Uterine smooth muscle cell (primary cell): ENCODE measurements at places on chromosomes 5 and 9. TPM values are rescaled to one million over a fixed set of nuclear protein-coding genes. Genes with fewer than 3 reads are reported as not detected.

WDR31 gene
- total RNA-seq = 1.3 and 2.7 TPM in 2 replicates

PLCXD3 gene
- 5.5 and 23.2 TPM in 2 replicates for total RNA-seq

DOK3 gene
- 0.62 and 1.3 TPM in 2 replicates for total RNA-seq

RASGRF2 gene
- 12.5 and 14.3 TPM in 2 replicates for total RNA-seq

ASPN gene
- 1.00 and 2.9 TPM in 2 replicates for total RNA-seq

PAEP gene
- total RNA-seq = not detected in 2 replicates

KCNT1 gene
- not detected in 2 replicates for total RNA-seq

N4BP3 gene
- total RNA-seq = 0.89 and 1.1 TPM in 2 replicates

MLANA gene
- total RNA-seq = not detected in 2 replicates

PCDHA4 gene
- total RNA-seq = 0.11 and 0.62 TPM in 2 replicates

FOXB2 gene
- total RNA-seq = not detected in 2 replicates

SEMA6A gene
- 0.12 and 0.44 TPM in 2 replicates for total RNA-seq

STPG3 gene
- total RNA-seq = not detected in 2 replicates

HMCN2 gene
- under 0.01 TPM in 2 replicates for total RNA-seq

FAM221B gene
- total RNA-seq = not detected in 2 replicates

ZNF366 gene
- total RNA-seq = under 0.01 TPM in 1 of 2 replicates, not detected in the other

IL17B gene
- 0.22 TPM in 1 of 2 replicates, not detected in the other for total RNA-seq

ENHO gene
- not detected in 2 replicates for total RNA-seq

NDUFA8 gene
- 41.7 and 44.6 TPM in 2 replicates for total RNA-seq
